ENCODE measurements at places on chromosomes 11 and 22.

DNA sequence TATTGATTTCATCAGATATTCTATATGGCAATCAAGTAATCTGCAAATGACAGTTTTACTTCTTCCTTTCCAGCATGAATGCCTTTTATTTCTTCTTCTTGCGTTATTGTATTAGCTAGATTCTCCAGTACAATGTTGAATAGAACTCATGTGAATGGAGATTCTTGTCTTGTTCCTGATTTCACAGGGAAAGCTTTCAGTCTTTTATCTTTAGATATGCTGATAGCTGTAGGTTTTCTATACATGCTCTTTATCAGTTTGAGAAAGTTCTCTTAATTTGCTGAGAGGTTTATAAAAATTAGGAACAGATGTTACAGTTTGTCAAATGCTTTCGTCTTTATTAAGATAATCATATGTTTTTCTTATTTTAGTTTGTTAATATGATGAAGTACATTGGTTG, 347.2 kb downstream of the NTM start:
- DNase-seq, result no peak

DNA sequence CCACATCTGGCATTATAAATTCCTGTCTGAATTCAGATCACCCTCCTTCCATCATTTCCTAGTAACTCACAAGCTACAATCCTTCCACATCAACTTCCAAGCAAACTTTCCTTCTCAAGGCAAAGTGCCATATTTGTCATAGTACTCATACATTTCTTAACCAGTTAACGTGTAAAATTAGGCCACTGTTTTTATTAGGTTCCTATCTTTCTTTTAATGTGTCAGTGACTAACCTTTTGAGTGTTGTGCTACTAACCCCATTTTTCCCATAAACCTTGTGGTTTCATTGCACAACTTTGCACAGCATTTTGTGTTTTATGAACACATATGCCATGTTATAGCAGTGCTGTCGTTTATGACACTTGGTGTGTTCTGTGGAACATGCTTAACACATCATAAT, 90.1 kb downstream of the KIF18A start:
- DNase-seq, result no peak

DNA sequence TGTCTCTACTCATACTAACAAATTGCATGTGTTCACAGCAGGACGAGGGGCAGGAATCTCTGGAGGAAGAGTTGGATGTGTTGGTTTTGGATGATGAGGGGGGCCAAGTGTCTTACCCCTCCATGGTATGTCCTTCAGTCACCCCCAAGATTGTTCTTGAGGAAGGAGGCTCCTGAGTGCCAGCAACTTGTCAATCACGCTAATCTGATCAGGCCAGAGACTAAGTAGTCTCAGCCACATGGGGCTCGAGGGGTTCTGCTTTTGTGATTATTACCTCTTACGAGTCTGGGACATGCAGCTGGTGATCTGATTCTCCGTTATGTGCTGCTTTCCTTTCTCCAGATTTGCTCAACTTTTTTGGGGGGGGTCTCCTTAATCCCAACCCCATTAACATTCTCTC, 54.3 kb downstream of the CTNND1 start:
- no peak for DNase-seq

DNA sequence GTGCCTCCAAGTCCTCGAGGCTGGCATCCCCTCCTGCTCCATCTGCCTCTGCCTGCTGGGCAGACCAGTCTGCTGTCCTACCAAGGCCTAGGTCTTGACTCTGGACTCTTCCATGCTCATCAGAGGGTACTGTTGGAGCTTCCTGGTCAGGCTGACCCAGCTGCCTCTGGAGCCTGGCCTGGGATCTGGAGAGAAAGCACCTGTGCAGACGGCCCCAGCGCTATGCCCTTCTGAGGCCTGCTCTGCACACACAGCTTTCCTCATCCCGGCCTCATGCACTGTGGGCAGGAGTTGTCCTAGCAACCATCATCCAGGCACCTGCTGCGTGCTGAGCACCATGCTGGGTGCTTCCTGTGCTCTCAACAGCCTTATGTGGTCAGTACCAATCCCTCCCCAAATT, 70.8 kb downstream of the CDKN1C start:
- DNase-seq, result no peak

GRCh38 chr11:120256178-120256577, 16.2 kb downstream of the POU2F3 start:
- no peak for DNase-seq

GRCh38 chr22:45318558-45319323, 9.0 kb downstream of the FAM118A start:
- peak; percentile 43 for DNase-seq
